ENCODE measurements at places on chromosomes 2 and 18.

DNA sequence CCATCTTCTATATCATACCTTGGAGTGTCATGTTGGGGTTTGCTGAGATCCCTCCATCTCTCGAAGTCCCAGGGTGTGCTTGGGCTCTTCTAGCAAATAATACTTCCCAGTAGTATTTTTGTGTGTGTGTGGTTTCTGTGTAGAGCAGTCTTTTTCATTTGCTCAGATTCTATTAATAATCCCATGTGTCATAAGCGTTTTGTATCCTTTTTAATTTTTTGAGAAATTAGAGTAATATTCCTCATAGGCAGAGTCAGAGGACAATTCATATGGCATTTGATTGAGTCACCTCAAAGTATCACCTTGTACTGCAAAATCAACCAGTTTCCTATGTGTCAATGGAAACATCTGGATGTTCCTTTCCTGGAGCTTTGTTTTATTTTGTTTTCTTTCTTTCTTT, 37.4 kb upstream of the PPP1R1C start:
- DNase-seq = no peak

- DNase-seq = no peak
Measured at GRCh38 chr18:48643262-48643661, 104.4 kb downstream of the CTIF start.

- no peak for DNase-seq
Measured at GRCh38 chr18:51234117-51235008, 36.9 kb upstream of the MEX3C start.

- DNase-seq = no peak
Measured at GRCh38 chr2:117979911-117980701, 33.8 kb downstream of the CCDC93 start.

DNA sequence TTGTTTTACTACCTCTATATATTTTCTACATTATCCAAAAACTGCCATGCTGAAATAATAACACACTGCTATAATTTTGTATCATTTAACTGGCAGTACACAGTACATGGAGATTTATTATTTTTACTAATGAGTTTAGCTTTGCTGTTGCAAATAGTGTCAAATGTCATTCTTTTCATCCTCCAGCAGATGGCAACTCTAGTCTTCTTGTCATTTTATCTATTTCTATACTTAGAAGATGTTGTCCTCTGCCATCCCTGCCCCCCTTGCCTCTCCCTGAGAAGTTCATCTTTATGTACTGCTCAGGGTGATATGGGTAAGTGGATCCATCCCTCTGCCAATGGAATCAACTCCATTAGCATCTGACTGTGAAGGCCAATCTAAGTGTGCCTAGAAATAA, 21.7 kb upstream of the LRRTM1 start:
- no peak for DNase-seq

GRCh38 chr18:10264260-10264659, 190.2 kb upstream of the APCDD1 start:
- no peak for DNase-seq

DNA sequence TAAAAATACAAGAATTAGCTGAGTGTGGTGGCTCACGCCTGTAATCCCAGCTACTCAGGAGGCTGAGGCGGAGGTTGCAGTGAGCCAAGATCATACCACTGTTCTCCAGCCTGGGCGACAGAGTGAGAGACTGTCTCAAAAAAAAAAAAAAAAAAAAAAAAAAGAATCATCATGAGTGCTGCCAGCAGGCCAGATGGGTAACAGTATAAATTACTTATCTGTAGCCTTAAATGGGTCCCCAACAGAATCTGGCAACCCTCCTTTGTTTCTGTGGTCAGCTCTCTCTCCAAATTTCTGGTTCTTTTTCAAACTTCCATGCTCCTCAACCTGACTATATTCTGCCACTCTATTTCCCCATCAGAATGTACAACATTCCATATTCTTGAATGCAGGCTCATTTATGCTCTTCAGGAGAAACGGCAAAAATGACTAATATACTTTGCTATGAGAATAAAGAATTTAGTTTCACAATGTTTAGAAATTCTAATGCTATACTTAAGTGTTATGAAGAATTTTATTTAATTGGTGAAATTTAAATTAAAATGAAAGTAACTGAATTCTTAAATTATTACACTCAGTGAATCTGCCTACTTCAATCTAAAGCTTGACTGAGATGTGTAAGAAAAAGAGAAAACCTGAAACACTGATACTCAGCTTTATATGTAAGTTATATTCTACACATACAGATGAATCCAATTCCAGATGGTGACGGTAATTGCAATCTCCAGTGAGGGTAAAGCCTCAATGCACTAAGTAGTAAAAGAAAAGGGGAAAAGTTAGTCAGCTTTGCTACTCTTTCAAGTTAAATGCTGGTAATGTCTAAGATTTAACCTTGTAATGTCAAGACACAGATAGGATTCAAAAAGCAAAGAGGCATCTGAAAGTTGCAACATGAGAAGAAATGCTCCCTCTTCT, 24.8 kb downstream of the LPIN2 start:
- DNase-seq = no peak

DNA sequence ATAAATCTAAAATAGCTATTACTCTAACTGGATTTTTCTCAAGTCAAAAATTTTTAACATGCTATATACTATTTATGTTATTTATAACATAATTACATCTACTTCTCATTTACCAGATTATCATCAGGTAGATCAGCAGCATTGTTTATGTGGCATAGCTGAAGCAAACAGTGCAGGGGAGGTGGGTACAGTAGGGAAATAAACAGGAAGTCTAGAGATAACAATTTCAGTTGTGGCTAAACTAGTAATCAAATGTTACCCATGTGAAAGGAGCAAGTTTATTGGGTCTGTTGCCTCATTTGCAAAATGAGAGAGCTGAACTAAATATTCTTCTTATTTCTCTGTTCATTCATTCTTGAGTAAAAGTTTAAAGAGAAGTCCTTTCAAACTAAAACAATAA, 27.7 kb downstream of the GFPT1 start:
- no peak for DNase-seq

GRCh38 chr2:135091681-135092080, 39.6 kb downstream of the RAB3GAP1 start:
- DNase-seq = no peak

DNA sequence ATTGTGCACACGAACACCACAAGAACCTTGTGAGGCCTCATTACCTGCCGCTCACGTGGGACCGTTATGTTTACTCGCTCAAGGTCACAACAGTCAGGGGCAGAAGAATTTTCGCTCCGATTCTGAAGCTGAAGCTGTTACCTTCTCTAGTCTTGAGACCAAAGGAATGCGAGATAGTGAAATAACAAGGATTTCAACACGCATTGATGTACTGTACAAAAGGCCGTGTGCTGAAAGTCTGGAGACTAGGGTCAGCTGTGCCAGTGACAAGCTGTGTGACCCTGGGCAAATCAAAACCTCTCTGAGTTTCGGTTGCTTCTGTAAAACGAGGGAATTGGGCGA, 583 bp downstream of the NEMP2 start:
- no peak for DNase-seq

- DNase-seq = no peak
Measured at GRCh38 chr2:200338692-200339091, 32.2 kb downstream of the SPATS2L start.

DNA sequence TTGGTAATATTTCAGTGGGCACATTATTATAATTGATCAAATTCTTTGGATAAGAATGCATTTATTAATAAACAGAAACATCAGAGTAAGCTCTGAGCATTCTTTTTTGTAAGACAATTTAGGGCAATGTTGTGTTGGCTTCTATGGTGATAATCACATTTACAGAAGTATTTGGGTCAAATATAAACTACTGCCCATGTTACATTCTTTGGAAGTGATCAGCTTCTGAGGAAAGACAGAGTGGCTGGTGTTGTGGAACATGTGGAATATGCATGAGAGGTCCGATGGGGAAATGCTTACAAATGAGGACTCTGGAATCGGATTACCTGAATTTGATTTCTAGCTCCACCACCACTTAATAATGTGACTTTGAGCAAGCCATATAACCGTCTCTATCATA, 19.4 kb downstream of the SERPINB13 start:
- DNase-seq = no peak

DNA sequence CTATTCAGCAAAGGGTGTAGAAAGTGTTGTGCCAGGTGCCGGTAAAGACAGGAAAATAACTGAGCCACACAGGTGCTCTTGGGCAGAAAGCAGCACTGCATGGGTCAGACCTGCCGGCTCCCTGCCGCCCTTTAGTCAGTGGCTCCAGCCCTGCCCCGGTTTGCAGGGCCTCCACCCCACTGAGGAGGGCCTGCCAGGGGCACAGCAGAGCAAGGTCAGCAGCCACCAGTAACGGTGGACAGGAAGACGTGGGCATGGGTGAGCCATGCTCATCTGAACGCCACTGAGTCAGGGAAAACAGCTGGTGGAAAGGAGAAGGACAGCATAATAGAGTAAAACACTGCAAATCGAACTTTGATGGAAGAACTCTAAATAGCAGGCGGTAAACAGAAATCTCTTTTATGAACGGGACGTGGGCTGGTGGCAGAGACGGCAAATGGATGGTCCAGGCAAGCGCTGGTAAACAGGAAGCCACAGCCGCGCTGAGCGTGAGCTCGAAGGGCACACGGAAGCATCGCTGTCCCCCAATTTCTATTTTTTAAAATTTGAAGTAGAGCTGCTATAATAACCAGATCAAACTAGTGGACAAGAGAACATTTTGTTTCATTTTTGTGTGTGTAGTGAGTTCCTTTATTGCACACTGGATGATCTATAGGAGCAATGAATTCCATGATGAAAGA, 141.8 kb upstream of the ALKAL2 start:
- no peak for DNase-seq

DNA sequence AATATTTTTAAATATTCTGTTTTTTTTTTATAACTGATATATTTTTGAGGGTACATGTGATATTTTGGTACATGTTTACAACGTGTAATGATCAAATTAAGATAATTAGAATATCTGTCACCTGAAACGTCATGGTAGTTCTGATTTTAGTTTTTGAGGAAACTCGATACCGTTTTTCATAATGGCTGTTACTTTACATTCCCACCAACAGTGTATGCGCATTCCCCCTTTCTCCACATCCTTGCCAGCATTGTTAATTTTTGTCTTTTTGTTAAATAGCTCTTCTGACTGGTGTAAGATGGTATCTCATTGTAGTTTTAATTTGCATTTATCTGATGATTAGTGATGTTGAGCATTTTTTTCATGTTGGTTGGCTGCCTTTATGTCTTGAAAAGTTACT, 206.8 kb upstream of the STON1 start:
- DNase-seq = no peak

DNA sequence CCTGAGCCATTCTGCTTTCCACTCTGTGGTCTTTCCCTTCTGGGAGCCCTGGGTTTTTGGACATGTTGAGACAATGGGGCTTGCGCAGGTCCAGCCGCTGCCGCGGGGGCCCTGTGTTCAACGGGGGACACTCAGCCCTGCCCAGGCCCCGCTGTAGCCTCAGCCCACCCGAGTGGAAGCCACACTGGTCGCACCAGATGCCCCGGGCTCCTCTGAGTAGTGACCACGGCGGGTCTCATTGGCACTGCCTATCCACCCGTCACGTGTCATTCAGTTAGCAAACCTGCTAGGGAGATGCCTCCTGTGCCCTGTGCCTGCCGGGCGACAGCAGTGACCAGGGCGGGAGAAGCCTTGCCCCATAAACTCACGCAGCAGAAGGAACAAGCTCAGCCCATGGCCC, 19.1 kb downstream of the D2HGDH start:
- no peak for DNase-seq

DNA sequence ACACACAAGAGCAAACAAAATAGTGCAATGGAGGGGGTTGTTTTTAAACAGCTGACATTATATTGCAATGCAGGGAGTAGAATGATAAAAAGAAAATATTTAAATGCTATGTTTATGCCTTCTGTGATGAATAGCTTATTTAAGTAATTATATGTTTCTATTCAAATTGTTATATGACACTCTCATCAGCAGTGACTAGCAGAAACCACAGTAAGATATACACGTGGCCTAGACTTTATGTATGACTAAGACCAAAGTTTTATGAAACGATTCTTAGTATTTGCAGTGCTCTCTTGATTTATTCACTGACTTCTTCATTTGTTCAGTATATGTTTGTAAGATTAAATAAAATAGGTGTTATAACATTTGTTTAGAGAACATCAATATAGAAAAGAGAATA, 26.1 kb upstream of the C1D start:
- DNase-seq = no peak

DNA sequence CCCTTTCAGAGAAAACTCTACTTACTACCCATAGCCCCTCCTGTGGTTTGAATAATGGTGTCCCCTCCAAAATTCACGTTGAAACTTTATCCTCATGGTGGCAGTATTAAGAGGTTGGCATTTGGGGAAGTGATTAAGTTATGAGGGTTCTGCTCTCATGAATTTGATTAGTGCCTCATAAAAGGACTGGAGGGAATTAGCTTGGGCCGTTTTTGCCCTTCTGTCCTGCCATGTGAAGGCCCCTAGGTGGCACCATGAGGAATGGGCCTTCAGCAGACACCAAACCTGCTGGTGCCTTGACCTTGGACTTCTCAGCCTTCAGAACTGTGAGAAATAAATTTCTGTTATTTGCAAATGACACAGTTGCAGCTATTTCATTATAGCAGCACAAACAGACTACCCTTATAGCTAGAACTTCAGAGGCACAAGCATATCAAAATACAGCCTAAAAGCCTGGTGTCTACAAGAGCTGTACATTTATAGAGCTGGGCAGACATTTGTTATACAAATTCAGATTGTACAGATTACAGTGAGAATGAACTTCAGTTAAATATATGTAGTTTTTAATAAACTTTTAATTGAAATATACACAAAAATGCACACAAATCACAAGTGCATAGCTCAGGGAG, 2.6 kb upstream of the PTPN2 start:
- no peak for DNase-seq
